Esophagus muscularis mucosa (tissue), 4 donors: ENCODE measurements at places on chromosomes 1 and 21.

DNA sequence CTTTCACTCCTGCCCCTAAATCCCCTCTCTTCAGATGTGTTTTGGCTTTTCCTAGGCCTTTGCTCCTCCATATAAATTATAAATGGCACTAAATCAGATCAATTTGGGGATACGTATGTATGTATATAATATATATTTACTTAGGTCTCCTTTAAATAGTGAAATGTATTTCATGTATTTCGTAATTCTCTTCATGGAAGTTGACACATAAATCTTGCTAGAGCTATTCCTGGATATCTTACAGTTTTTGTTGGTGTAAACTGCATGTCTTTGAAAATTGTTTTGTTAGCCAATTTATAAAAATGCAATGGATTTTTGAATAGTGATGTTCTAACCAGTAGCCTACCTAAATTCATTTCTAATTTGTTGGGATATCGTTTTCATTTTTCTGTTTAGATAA, 9.0 kb downstream of the RPF1 start:
- DNase-seq = no peak

GRCh38 chr1:227094249-227094966, 154.3 kb downstream of the COQ8A start:
- no peak for DNase-seq

DNA sequence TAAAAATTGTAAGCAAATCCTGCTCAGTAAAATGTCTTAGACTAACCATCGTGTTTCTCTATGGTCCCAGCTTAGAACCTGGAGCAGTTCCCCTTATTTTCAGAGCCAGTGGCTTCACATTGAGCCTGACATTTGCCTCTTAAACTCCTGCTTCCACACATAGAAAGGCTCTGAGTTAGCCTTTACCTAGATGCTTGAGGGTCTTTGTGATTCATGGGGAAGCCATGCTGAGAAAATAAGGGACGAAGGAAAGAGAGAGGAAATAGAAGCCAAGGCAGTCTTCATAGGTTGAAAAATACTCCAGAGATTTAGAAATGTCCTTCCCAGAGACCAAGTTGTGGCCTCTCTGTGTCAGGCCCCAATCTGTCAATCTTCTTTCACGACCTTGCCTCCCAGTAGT, 16.1 kb upstream of the RBBP5 start:
- DNase-seq = no peak

GRCh38 chr1:29805122-29805895, 569.0 kb downstream of the PTPRU start:
- peak; percentile 78 for DNase-seq

GRCh38 chr1:47837866-47838561, 159.2 kb downstream of the TRABD2B start:
- DNase-seq = no peak

DNA sequence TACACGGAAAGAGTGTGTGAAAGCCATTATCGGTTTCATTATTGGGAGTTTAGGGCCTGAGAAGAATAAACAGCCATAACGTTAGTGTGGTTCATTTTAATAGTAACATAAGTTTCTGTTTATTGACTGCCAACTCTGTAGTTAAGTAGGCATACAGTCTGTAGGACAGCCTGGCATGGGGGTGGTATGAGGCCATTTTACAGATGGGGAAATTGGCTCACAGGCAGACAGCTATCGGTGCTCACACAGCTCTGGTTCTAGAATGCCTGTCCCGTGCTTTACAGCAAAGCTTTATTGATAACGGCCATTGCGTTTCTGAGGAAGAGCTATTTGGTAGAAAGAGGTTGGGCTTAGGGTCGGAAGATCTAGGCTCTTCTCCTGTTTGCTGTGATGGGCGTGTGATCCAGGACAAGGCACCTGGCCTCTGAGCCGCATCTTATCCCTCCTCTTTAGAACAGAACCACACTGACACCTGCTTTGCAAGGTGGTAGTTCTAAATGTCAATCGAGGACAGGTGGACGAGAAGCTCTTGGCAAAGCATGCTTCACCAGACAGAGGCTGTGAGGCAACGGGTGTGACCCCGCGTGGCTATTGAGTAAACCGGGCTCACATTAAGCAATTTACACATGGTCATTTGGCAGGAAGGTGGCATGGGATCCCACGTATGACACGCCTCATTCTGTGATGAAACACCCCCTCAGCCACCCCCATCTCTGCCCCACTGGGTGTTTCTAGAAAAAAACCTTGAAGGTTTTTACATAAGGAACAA, 14.9 kb downstream of the ETS2 start:
- DNase-seq = no peak
